ENCODE measurements at places on chromosomes 7 and 10. TPM values are rescaled to one million over a fixed set of nuclear protein-coding genes. Genes with fewer than 3 reads are reported as not detected.
A peak's percentile ranks its signal among the peaks of the same experiment; 100 is the strongest.

GRCh38 chr7:34057136-34057535, 151.8 kb downstream of the BMPER start:
- no peaks in the 10 kb centered on the region for H3K36me3 ChIP-seq
- H3K27me3 ChIP-seq: no peaks in the 10 kb centered on the region
- DNase-seq: no peak
- peaks cover 15% of the 10 kb centered on the region for H3K4me1 ChIP-seq

DNA sequence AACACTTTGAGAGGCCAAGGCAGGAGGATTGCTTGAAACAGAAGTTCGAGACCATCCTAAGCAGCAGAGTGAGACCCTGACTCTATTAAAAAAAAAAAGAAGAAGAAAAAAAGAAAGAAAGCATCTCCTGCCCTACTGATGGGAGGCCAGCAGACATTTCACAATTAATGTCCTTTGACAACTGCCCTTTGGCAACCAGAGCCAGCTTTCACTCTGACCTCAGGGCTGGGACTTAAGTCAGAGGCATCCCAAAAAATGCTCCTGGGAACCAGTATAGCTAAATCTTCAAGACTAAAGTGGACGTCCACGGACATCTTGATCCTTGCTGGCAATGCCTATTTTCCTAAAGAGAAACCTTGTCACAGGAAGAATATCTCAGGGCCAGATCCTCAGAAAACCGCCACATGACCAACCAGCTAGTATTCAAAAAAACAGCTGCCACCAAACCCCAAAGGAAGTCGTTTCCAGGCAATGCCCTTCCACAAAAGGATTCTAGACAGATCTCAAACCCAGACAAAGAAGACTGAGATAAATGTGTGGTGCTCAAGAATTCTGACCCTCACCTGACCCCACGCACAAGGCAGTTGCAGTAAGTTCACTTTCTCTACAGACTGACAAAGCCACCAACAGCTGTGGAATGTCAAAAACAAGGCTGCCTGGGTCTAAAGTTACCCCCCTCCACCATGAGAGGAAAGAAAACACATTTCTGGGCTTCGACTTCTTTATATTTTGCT, 18.4 kb downstream of the GFRA1 start:
- H3K27ac ChIP-seq: peak overlapping the region; percentile 33
- H3K4me3 ChIP-seq: no peak overlapping the region
- H3K27me3 ChIP-seq: no peaks in the 10 kb centered on the region
- H3K36me3 ChIP-seq: no peaks in the 10 kb centered on the region
- peaks cover 17% of the 10 kb centered on the region for H3K4me1 ChIP-seq
- no peak for DNase-seq

CDH23 gene
- 16.4 TPM for total RNA-seq

CTAGE8 gene
- total RNA-seq: 0.20 TPM

CALHM3 gene
- total RNA-seq: not detected

GIMAP1 gene
- 1.2 TPM for total RNA-seq
